ENCODE measurements at places on chromosomes 12 and 14.
A peak's percentile ranks its signal among the peaks of the same experiment; 100 is the strongest.

GRCh38 chr12:102051431-102051965, 10.3 kb downstream of the WASHC3 start:
- no peak for DNase-seq

DNA sequence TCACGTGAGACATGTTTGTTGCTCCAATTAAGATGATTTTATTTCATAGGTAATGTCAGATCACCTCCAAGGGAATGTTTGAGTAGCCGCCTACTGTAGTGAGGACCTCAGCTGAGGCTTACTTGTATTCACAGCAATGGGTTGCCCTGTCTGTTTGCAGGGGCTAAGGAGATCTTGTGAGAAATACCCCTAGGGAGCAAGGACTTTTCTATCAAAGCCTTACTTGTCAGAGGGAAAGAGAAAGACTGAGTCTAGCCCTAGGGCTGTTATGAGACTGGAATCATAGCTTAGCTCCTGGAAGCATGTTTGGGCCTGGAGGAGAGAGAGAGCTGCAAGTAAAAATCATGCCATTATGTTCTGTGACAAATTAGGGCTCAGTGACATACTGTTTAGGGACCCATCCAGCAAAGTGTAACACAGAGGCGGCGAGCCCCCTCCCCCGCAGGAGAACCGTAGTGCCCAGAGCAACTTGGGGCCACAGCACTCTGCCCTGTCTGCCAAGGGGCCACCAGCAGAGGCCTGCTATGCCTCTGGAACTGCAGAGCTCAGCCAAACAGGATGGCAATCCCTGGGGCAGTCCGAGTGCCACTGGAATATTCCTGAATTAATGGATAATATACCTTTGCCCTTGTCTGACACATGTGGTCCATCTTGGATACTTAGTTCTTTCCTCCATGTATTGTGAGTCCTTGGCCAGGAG, 178.8 kb downstream of the DACT1 start:
- DNase-seq, result no peak

DNA sequence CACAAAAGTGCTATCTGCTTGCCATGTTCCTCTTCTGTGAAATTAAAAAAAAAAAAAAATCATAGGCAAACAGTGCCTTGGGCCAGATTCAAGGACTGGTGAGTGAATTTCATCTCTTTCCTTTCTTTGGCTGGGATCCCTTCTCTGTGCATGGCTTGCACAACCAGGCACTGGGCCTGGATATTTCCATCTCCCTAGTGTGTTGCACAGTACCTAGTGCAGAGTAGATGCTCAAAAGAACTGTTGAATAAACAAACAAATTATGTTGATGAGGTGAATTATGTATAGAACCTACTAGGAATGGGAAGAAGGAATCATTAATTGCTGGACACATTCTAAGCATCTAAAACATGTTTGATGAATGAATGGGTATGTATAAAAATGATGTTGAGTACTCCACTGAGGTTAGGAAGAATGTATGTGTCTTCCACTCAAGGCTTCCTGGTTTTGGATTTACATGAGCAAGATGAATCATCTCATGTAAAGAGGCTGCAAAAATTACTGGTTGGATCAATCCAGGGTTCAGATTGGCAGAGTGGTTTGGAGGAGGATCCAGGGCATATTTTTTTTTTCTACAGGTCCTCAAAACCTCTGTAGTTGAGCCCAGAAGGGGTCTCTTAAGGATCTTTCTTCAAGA, 93.2 kb downstream of the EMP1 start:
- no peak for DNase-seq

DNA sequence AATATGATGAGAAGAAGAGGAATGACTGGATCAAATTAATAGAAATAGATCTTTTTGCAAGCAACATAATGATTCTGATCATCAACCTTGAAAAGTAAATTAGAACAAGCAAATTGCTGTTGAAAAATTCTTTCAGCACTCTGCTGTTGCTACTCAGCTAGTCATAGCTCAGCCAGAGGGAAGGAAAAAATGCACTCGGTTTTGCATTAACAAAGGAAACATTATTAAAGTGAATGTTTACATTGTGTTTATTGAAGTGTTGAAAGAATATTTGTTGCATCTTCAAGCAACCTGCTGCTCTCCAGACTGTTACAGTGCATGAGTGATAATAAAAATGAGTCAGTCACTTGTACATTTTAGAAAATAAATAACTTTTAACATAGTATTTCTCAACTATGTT, 26.5 kb downstream of the AP5M1 start:
- DNase-seq, result no peak

- DNase-seq, result no peak
These were observed 9.6 kb downstream of the PTPN6 start for GRCh38 chr12:6960593-6961277.

DNA sequence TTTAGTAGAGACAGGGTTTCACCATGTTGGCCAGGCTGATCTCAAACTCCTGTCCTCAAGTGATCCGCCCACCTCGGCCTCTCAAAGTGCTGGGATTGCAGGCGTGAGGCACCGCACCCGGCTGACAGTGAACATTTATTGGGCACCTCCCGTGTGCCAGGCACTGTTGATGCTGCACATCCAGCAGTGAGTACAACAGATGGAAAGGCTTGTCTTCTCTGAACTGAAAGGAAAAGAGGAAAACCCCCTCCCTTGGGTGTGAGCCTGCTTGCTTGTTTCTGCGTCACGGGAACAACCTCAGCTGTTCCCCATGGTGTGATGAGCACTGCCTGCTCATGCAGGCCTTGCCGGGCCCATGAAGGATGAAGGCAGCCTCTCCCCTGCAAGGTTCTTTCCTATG, 39.5 kb downstream of the DGLUCY start:
- no peak for DNase-seq

DNA sequence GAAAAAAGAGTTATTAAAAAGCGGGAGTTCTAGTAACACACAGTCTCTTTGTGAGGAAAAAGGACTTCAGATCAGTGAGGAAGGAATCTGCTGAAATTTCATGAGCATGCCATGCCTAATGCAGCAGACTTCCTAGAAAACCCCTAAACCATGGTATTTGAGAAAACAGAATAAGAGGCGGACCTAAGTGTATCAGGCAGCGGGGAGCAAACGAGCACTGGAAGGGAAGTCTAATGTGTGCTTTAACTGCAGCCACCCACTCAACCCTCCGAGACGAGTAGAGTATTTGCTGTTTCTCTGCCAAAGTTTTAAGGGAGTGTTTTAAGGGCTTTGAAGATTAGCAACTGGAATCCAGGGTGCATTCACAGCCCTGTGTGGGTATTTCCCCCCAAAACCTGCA, 36.5 kb downstream of the ACADS start:
- DNase-seq, result no peak

GRCh38 chr14:94775871-94776210, 5.9 kb upstream of the GSC start:
- no peak for DNase-seq

- DNase-seq, result no peak
These were observed 176.6 kb downstream of the TMTC3 start for GRCh38 chr12:88318726-88319125.

DNA sequence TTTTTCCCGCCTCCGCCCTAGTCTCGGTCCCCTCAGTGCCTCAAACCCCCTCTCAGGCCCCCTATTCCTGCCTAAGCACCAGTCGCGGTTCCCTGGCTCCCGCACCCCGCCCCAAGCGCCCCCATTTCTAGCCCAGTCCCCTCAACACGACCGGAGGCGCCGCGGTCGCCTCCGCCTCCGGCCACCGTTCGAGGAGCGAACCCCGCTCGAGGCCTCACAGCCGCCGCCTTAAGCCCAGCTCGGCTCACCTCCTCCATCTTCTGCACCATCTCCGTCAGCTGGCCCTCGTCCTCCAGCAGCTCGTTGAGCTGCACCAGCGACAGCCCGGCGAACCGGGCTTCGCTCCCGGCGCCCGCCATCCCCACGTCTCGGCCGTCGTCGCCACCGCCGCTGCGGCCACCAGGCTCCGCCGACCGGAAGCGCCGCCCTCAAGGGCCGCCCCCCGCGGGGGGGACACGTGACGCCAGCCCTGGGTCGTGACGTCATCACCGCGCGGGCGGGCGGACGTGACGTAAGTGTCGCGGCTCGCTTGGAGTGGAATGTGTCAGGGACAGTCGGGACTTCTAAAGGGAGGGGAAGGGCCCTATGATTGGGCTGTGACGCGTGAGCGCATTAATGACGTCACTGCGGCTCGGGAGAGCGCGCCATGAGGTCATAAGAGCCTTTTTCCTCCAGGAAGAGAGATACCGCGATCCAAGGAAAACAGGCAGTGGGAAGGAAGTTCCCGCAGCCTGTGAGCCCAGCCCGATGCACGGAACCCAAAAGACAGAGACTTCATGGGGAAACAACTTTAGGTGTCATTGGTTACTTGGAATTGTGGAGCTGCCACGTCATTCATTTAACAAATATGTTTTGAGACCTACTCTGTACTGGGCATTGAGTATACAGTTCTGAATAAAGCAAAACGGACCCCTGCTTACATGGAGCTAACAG, at the start of gene VPS37B:
VPS37B (minus strand) TSS at position 421 of the 933 bp plus-strand sequence; CDS start at position 359, 62 bp downstream.
- DNase-seq, result peak; percentile 90

- no peak for DNase-seq
These were observed 27.0 kb upstream of the ESRRB start for GRCh38 chr14:76348898-76349297.

- no peak for DNase-seq
These were observed 15.7 kb downstream of the FAR2 start for GRCh38 chr12:29164477-29165393.

DNA sequence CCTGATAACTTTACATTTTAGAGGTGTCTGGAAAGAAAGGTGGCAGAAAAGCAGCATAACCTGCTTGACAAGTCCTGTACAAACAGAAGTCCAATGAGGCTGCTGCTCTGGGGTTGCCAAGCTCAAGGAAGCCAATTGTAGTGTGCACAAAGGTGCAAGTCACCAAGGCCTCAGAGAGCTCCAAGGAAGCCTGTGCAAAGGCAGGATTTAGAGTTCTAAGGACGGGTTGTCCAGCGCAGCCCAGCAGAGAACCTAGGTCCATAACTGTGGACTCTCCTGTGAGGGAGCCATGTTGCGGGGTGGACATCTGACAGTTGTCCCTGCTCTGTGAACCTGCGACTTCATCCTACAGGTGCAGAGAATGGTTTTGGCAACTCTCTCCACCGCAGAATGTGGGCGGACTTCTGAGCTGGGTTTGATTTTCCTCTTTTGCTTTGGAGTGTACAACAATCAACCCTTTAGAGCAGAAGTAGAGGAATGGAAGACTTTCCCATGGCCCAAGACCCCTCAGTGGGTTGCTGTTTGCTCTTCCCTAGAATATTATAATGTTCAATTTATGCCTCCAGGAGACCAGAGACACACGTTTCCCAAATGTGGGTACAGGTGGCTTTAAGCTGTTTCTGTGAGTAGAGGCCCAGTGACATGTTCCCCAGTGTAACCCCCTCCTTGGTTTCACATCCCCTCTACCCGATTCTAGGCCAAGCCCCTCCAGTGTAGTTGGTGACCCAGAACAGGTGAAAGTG, 81.0 kb downstream of the ETV6 start:
- peak; percentile 88 for DNase-seq

- DNase-seq, result peak; percentile 12
These were observed 80.8 kb downstream of the MNAT1 start for GRCh38 chr14:60815371-60815770.

- DNase-seq, result no peak
These were observed 110.5 kb downstream of the TTLL5 start for GRCh38 chr14:75771595-75771994.

- no peak for DNase-seq
These were observed 18.5 kb downstream of the HIP1R start for GRCh38 chr12:122853582-122854245.

DNA sequence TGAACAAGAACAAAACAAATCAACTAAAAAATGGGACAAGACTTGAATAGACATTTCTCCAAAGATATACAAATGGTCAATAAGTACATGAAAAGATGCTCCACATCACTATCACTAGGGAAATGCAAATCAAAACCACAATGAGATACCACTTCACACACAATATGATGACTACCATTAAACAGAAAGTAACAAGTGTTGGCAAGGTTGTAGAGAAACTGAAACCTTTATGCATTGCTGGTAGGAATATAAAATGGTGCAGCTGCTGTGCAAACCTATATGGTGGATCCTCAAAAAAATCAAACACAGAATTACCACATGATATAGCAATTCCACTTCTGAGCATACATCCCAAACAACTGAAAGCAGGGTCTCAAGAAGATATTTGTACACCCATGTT, 5.2 kb downstream of the SMAGP start:
- no peak for DNase-seq

DNA sequence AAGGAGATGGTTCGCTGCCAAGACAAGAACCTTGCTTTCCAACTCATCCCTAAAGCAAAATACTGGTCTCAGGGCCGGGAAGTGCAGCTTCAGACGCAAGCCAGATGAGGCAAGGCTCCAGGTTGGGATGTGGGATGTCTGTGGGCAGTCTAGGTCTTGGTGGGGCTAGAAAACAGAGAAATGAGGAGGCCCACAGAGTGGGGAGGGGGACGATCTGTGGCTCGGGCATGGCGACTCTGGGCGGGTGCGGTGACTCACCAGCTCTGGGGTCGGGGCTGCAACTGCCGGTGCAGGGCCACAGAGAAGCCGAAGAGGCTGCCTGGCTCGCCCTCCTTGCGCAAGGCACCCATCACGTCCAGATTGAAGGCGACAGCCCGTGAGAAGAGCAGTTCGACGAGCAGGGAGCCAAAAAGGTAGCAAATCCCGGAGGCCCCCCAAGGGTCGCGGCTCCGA, 459 bp downstream of the ITGA7 start:
- DNase-seq, result no peak

GRCh38 chr12:67382241-67382871, 113.2 kb downstream of the CAND1 start:
- no peak for DNase-seq

DNA sequence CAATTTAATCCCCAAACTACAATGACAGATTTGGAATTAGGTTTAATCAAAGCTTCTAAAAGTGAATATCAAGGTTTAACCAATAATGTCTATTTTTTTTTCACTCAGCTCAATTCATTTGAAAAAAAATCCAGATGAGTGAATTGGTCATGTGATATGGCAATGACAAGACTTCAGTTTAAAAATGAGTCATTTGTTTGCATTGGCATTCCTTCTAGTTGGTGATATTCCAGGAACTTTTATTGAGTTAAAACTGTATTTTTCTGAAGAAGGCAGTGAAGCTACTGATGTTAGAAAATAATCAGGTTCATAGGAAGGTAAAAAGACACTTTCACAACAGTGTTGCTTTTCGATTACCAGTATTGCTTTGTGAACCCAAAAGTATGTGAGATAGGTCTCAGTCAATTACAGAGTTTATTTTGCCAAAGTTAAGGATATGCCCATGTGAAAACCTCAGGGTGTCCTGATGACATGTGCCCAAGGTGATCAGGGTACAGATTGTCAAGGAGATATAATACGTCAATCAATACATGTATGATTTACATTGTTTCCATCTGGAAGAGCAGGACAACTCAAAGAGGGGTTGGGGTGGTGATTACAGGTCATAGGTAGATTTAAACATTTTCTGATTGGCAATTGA, 1214.9 kb downstream of the GALC start:
- no peak for DNase-seq

All from NCI-H510A (cell line).